ENCODE measurements at places on chromosomes 1 and 21. TPM values are rescaled to one million over a fixed set of nuclear protein-coding genes. Genes with fewer than 3 reads are reported as not detected.

The PDZK1IP1 gene
- total RNA-seq = not detected

The FCRL2 gene
- not detected for total RNA-seq

The POFUT2 gene
- total RNA-seq = 52.7 TPM

The TACSTD2 gene
- total RNA-seq = 51.0 TPM

The SLC35E2B gene
- 40.0 TPM for total RNA-seq

The MMP23B gene
- 3.2 TPM for total RNA-seq

The TNFRSF18 gene
- total RNA-seq = 0.58 TPM

The PDPN gene
- 4.2 TPM for total RNA-seq

The HAO2 gene
- total RNA-seq = not detected

The CXADR gene
- 10.7 TPM for total RNA-seq

The RHOC gene
- 891 TPM for total RNA-seq

The SH2D1B gene
- total RNA-seq = not detected

The CLDN17 gene
- not detected for total RNA-seq

The F13B gene
- total RNA-seq = not detected

The RGL1 gene
- 25.4 TPM for total RNA-seq

The FCRL1 gene
- total RNA-seq = not detected

The BTBD19 gene
- total RNA-seq = 17.9 TPM

The LORICRIN gene
- not detected for total RNA-seq

The SPTA1 gene
- not detected for total RNA-seq

The IRF6 gene
- 0.82 TPM for total RNA-seq

The ALX3 gene
- not detected for total RNA-seq

The LCA5L gene
- total RNA-seq = 0.53 TPM

The RNU1-3 gene
- under 0.01 TPM for total RNA-seq

The UMODL1 gene
- not detected for total RNA-seq

The PROX1 gene
- 2.5 TPM for total RNA-seq

The PTPN7 gene
- total RNA-seq = not detected

The RNF2 gene
- total RNA-seq = 25.3 TPM

The RAB4A gene
- total RNA-seq = 24.3 TPM

The ERICH3 gene
- not detected for total RNA-seq

The SLC9C2 gene
- not detected for total RNA-seq

The AKNAD1 gene
- total RNA-seq = not detected

The PYHIN1 gene
- total RNA-seq = not detected

The KDM1A gene
- 83.1 TPM for total RNA-seq

The A3GALT2 gene
- total RNA-seq = not detected

The LCE6A gene
- not detected for total RNA-seq

The KCNH1 gene
- total RNA-seq = 2.9 TPM

The C1QC gene
- not detected for total RNA-seq

The ZBTB8B gene
- total RNA-seq = not detected

The AQP10 gene
- total RNA-seq = not detected

Data from glomerular endothelial cell (primary cell).